ENCODE measurements at places on chromosomes 3 and 15.

GRCh38 chr3:188154809-188155574 is 1.0 kb downstream of the LPP start:
- no peak for DNase-seq

DNA sequence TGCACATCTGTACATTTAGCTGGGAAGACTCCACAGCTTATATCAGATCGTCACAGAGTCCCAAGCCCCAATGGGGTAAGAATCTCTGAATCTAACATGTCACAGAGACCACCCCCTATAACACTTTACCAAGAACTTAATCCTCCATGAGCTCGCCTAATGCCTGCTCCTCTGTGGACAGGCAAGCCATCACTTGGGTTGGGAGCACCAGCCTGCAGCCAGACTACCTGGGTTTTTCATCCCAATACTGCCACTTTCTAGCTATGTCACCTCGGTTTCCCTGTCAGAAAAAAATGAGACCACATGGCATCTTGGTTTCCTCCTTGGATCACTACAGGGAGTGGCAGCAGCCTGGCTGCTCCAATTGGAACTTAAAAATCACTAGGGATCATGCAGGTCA is 277.9 kb upstream of the TLE3 start:
- DNase-seq = no peak

DNA sequence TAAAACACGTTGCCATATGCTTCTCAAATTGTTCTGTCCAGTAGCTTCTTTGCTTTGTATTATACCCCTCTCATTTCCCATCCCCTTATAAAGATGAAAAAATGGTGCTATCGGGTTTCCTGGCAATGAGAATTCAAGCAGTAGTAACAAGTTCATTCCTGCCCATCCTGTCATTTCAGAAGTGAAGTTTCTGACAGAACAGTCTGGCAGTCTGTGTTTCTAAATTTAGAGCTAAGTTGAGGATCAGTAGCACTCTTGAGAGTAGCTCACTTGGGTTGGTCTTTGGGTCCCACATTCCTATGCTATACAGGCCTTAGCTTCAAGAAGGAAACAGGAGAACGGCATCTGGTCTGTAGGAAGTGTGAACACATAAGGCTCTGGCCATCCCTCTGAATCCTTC is 134.6 kb downstream of the GHSR start:
- no peak for DNase-seq

GRCh38 chr15:31342781-31343626 is 16.4 kb downstream of the KLF13 start:
- no peak for DNase-seq

- peak; percentile 67 for DNase-seq
Measured at GRCh38 chr15:60396958-60397771, 621 bp downstream of the ANXA2 start.

DNA sequence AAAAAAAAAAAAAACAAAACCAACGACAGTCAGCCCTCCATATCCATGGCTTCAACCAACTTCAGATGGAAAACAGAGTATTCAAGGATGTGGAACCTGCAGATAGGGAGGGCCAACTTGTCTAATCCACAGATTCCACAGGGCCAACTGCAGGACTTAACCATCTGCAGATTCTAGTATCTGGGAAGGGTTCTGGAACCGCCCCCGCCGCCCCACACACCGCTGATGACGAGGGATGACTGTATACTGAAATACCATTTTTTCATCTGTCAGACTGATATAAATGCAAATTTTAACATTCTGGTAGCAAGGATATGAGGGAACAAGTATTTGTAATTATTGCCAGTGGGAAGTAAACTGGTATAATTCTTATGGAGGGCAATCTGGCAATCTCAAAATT is 29.5 kb downstream of the ADPGK start:
- DNase-seq = no peak

DNA sequence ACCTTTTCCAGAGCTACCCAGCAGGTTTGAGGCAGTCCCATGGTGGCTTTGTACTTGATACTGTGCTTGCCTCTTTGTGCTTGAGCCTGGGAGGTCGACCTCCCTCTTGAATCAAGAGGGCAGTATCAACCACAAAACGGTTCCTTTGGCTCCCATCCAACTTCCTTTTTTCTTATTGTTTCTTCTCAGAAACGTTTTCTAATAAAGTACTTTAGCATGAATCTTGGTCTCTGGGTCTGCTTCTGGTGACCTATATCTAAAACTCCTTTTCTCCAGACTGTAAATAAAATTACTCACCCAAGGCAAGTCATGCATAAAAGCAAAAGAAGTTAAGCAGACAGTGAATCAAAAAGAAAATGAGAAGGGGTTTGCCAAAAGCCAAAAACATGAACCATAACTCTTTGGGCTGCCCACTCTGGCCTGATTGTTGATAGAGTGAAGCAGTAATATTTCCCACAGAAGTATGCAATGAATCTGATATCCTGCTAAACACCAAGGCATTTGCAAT is 112.2 kb upstream of the SLC4A7 start:
- no peak for DNase-seq

- no peak for DNase-seq
Measured at GRCh38 chr15:47974724-47975123, 146.1 kb upstream of the SLC24A5 start.

Measured in H1 (cell line).